GM04504 (cell line): ENCODE measurements at places on chromosomes 4 and X.

DNA sequence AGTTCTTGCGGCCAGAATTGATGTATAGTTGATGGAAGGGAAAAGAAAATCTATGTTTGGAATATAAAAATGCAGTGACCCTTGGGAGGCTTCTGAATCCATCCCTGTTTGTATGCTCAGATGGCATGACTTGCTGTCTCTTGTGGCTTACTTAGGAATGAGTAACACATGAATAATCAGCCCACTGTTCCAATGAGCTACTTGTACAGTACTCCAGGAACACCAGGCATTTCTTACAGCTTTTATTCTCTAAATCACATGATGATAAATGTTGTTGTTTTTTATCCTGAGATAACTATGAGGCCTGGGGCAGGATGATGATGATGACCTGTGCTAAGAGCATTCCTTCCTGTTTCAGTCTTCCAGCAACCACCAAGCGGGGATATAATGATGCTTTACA is 18.9 kb downstream of the TMPRSS11E start:
- peak; percentile 42 for DNase-seq

DNA sequence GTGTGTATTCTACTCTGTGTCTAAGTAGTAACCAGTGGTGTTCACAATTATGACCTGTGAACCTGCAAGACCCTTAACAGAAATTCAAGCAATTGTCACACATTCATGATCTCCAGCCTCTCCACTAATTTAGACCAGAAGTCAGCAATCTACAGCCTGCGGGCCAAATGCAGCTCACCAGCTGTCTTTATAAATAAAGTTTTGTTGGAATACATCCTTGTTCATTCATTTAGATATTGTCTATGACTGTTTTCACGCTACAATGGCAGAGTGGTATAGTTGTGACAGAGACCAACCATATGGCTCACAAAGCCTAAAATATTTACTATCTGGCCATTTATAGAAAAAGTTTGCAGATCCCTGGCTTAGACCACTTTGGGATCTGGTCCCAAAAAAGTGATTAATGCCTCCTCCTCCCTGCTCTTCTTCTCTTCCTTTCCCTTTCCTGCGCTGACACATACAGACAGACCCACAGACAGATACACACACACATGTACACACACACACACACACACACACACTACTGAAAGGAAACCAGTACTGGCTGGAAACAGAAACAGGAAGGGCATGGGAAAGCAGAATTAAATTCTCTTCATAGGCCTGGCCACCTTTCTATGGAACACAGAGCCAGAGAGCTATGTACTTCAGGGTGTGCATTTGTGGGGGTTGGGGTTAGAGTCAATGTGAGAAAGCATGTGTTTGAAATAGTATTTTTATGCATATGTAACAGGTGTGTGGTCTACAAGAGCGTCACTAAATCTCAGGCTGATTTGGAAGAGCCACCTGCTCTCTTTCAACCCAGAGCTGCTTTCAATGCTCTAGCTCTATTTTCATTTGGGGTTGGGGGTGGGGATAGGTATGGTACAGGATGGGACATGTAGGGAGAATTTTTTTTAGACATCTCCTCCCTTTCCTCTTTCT is 49.7 kb upstream of the TMEM164 start:
- no peak for DNase-seq

DNA sequence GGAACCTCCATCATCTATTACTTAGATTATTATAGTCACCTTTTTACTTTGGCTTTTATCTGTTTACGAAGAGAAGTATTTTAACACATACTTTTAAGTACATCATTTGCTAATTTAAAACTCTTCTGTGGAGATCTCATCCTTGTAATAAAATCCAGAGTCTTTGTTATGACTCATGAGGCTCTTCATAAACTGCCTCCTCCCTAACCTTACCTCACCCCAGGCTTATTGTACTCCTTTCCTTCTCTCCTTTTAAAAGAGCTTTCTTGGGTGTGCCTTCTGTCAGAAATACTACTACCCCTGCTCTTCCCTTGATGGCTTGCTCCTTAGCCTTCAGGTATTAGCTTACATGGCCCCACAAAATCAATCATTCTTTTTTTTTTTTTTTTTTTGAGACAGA is 6.6 kb downstream of the ARL9 start:
- no peak for DNase-seq

DNA sequence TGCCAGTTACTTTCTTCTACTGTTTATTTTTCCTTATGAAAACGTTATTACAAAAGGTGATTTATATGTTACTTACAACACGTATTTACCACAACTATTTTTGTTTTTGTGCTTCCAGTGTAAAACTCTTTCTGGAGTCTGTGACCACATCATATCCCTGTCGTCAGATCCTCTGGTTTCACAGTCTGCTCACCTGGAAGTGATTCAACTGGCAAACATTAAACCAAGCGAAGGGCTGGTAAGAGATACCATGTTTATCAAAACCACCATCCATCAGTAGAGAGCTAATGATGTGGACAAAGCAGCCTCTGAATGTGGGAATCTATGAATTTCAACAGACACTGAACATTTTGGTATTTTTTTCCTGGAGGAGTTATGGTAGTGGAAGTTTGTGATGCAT is 116.1 kb downstream of the CNKSR2 start:
- DNase-seq: no peak

GRCh38 chr4:160514126-160514525 is 1411.2 kb downstream of the RAPGEF2 start:
- DNase-seq: no peak

DNA sequence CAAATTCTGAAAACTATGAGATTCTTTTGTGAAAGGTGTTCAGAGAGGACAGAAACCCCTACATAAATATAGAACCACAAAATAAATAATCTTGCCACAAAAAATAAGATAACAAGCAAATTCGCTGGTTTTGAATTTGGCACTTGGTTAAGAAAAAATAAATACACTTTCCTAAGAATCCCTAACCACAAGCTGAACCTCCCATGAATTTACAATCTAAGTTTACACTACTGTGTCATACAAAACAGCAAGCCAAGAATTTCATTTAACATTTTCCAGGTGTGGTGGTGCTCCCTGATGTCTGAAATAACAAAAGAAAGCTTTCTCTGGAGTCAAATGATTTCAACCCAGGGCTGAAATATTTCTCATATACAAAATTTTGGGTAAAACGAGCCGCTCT is 121.0 kb downstream of the KCNIP4 start:
- no peak for DNase-seq

DNA sequence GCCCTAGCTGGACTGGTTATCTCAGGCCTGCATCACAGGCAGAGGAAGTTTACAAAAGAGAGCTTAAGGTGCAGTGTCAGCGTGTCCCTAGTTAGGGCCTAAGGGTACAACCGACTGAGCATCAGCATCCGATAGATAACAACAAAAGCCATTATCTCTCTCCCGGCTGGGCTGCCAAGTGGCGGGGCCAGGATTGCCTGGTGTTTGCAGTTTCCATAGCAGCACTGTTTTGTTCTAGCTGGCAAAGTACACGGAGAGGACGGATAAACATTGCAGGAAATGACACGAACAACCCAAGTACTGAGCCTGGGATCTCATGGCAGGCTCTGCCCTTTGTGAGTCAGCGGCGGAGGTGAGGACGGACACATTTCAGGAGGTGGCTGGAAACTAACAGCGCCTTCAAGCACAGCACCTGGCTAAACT is 104.7 kb upstream of the NOCT start:
- peak; percentile 66 for DNase-seq

DNA sequence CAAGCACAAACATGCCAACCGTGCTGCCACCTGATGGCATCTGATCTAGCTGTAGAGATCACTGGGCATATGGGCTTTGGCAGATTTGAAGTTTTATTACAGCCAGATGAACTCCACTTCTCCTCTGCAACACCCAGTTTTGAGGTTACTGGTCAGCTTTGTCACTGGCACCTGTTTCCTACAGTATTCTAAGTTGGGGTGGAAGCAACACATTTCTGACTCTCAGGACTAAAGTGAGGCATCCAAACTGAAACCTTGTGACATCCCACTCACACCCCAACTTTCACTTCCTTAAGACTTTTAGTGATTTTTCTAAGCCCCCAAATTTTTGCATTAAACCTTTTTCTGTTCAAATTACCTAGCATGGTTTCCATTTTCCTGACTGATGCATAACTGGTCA is 115.1 kb upstream of the PCDH18 start:
- no peak for DNase-seq

DNA sequence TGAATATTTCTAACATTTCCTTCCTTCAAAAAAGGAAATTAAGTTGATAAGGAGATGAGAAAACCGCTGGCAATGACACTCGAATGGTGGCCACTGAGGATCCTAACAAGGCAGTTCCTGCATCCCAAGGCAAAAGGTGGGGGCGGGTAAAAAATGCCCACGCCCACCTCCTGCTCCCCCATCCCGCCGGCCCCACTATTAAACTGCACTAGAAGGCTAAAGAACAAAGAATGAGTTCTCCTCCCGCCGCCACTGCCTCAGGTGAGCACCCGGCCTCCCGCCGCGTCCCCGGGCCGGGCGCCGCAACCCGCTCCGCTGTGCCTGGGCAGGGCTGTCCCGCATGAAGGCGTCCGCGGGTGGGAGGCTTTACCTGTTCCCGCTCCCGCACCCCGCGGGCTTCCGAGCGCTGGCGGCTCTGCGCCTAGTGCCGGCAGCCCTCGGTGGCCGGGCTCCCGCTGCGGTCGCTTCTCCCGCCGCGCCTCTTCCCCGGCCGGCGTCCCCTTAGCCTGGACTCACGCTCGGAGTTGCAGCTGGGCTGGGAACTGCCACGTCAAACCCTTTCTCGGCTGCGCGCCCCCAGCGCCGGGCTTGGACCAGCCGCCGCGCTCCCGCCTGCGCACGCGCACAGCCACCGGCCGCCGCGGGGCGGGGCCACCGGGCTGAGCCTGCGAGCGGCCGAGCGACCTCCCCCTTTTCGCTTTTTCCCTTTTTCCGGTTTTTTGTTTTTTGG is at the start of gene SEC24D:
TSS of gene SEC24D (minus strand) at position 556 of the 730 bp plus-strand sequence. CDS start 2,430 bp downstream, outside the sequence.
- DNase-seq: peak; percentile 71

GRCh38 chr4:138592796-138593195 is 350.6 kb upstream of the SLC7A11 start:
- DNase-seq: no peak

DNA sequence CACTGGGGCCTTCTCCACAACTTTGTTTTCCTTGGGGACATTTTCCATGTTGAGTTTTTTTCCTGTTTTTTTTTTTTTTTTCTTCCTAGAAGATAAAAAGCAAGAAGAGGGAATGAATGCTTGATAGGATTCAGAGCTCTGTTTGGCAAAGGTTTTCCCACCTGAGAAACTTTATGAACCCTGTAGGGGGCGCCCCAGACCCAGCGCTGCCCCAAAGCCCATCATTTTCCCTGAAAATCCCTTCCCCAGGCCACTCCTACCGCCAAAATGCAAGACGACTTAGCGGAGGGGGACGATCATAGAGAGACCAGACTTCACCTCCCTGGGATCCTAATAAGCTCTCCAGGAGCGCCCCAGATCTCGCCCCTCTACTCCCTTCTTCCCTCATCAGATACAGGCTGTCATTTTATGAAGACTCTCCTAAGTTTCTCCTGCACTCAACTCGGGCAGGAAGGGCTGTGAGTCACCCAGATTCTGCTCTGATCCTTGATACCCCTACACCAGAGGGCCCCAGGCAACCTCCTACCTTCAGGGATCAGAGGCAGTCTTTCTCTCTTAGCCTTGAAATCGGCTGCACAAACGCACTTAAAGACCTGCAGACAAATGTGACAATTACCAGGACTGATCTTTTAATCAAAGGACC is 1.4 kb downstream of the BEX5 start:
- DNase-seq: no peak

- DNase-seq: no peak
Observed at GRCh38 chrX:126237524-126237923, 71.4 kb upstream of the DCAF12L2 start.

DNA sequence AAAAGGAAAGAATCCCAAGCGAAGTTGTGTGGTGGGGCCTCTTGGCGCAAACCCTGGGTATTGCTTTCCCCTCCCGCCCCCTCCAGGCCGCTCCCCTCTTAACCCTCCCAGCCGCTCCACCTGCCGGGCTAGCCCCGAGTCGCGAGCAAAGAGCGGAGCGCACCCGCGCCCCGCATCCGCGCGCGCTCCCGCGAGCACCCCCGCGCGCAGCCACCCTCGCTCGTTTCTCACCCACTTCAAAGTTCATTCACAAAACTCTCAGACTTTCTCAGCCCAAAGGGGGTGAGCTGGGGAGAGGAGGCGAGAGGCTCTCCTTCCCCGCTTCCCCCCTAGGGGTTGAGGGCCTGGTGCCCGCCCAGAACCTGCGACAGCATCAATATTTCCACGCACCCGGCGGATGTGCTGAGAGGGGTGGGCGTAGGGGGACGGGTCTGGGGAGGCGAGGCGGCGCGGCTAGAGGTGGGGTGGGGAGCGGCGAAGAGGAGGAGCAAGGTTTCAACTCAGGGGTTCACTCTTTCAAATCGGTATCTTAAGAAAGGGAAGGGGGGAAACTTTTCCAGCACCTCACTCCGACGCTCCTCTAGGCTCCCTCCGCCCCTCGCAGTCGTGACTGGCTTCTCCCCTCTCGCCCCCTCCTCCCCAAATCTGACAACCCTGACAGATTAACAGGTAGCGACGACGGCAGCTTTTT is 1.8 kb downstream of the MAML3 start:
- DNase-seq: no peak

GRCh38 chrX:97398030-97398551 is 514.4 kb downstream of the RPA4 start:
- DNase-seq: no peak

GRCh38 chrX:31376408-31377022 is 304.7 kb upstream of the FTHL17 start:
- no peak for DNase-seq

DNA sequence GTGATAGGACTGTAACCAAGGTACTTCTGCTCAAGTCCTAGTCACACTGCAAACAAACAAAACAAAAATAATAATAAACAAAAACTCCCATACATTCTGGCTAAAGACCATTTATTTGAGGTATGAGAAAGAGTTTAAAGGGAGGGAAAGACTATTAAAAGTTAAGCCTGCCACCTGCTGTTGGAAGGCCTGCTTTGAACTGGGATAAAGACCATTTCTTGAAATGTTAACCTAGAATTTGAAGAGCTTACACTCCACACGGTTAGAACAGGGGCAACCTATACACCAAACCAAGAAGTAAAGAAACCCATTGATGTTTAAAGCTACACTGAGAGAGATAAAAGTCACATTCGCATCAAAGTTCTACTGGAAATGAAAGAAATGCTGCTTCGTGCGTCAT is 548.7 kb upstream of the DIPK2B start:
- DNase-seq: no peak

- DNase-seq: no peak
Observed at GRCh38 chr4:34091451-34091850, 2152.9 kb downstream of the ARAP2 start.

GRCh38 chr4:104129243-104129642 is 365.5 kb downstream of the CXXC4 start:
- no peak for DNase-seq

DNA sequence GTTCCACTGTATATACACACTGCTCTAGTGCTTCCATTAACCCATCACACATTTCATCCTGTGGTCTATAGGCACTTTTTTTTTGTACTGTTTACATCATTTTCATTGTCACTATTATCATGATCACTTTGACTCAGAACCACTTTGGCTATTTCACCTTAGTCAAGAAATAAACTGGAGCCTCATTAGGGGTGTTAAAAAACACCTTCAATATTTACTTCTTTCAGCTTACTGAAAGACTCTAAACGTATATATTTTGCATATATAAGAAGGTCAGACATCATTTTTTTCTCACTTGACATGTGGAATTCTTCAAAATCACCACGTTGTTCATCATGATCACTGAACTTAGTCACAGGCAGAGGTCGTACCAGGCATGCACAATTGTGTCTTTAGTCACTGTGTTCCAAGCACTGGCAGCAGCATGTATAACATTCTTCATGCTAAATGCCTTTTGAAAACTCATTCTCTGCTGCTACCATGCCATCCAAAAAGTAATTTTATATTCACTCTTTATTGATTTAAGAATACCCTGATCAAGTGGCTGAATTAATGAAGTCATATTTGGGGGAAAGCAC is 229.2 kb upstream of the ARSJ start:
- peak; percentile 9 for DNase-seq
